SW 1271 (cell line): ENCODE measurements at places on chromosomes 6 and 20.

- no peak for DNase-seq
Measured at GRCh38 chr20:57508381-57508780, 16.6 kb downstream of the CTCFL start.

- no peak for DNase-seq
Measured at GRCh38 chr6:12577124-12577850, 139.3 kb upstream of the PHACTR1 start.

DNA sequence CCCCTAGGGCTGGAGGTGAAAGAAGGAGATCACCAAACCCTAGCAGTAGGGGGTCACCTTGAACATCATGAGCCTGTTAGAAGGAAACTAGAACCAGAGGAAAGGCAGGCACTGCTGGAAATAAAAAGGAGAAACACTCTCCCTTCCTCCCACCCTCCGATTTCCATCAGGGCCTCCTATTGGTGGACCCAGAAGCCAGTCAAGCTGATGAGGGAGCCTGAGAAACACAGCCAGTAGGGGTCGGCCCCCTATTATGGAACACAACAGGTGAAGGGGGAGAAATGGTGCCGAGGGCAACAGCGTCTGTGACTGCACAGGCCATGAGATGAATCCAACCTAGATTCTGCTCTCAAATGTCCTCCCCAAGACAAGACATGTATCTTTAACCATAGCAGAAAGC lies 156.1 kb upstream of the LRFN2 start:
- DNase-seq: no peak

- no peak for DNase-seq
Measured at GRCh38 chr6:115969207-115969929, 91.3 kb downstream of the FRK start.

GRCh38 chr6:51502996-51503395 lies 584.4 kb downstream of the PKHD1 start:
- DNase-seq: no peak

- DNase-seq: peak; percentile 13
Measured at GRCh38 chr6:49453221-49453620, 9.8 kb downstream of the MMUT start.

DNA sequence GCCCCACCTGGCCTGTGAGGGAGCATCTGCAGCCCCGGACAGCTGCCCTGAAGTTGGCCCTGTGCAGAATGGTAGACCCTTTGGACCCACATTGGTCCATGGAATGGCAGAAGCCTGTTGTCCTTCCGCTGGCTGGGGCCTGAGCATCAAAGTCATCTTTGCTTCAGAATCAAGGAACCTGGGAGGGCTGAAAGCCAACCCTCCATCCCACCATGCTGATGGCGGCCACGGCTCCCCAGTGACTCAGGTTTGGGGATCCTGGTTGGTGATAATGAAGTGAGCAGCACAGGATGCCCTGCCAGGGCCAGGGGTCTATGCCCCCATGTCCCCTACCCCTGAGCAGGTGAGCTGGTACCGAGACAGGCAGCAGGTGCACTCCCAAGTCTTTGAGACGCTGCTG lies 52.8 kb downstream of the YTHDF1 start:
- no peak for DNase-seq

DNA sequence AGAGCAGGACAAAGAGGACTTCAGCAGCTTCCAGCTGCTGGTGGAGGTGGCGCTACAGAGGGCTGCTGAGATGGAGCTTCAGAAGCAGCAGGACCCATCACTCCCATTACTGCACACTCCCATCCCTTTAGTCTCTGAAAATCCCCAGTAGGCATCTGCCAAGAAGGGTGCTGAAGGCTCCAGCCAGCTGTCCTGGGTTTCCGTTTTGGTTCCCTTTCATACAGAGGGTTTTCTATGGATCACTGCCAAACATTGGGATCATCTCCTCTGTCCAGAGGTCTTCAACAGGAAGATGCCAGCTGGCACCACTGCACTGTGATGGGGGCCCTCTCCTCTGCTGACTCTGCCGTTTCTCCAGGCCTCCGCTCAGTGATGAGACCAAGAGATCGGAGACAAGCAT lies 14.3 kb upstream of the RAB5IF start:
- DNase-seq: no peak

DNA sequence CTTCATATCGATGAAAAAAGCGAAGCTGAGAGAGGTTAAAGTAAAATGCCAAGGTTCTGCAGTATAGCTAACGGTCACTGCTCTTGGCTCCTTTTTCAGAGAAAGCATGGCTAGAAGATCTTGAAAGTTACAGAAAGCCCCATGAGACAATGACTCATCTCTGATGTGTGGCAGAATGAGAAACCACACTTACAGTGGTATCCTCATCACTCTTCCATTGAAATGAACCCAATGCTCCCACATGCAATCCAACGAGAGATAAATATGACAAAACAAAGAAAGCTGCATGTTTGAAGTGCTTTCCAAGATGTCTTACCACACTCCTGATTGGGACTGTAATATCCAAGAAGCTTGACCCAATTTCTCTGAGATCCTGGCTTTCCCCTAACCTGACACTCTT lies 694.9 kb downstream of the PRKN start:
- DNase-seq: no peak

DNA sequence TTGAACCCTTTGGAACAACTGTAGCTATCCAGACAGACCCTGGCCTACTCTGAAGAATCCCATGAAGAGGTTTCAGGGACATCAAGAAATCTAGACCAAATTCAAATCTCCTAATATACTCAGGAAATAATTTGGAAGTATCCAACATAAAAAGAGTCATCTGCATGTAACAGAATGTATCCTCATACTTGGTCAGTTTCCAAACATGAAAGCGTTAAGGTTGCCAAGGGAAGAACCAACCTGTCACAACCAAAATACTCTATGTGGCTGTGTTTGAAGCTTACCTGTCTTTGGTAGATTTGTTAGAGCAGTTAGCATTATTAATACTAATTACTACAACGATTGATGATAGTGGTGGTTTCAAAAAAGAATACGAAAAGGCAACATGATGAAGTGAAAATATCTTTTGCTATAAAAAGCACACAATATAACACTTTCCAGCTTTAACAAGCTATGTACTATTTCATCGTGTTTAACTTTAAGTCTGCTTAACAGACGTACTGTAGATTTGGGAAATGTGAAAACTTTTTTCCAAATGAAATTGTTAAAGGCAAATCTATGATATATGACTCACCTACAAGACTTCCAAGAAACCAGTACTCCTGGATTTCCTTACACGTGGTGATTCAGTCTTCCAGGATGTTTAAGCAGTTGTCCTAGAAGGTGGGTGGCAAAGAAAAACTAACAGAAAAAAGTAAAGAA lies 46.6 kb upstream of the ENPP1 start:
- no peak for DNase-seq

DNA sequence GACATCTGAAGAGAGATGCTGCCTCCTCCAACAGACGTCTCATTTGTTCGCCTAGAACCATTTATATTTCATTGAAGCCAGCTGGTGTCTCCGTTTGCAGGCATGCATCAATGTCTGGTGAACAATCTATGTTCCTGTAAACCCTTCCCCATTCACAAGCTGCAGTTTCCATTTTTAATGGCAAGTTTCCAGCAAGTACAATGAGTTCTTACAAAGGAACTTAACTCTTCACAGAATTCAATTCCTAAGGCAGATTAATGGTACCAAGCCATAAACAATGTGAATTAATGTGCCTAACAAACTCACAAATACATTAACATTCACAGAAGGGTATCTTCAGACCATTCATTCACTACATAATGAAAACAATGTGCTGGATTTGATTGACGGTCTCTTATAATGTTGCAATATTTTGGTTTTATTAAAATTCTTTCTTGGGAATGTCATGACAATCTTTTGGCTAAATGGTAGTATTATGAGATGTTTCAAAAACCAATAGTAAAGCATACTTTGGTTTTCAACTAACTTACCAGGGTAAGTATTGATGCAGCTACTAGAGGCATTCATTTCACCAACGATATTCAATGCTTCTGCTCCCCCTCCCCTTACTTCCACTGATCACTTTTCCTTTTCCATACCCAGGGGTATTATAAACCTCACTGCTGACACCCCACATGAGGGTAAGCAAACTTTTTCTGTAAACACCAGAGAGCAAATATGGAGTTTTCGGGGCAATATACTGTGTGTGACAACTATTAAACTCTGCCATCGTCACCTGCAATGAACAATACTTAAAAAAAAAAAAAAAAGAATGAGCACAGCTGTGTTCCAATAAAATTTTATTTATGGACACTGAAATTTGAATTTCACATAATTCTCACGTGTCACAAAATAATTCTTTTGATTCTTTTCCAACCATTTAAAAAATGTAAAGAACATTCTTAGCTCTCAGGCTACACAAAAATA lies 4.2 kb downstream of the AKIRIN2 start:
- no peak for DNase-seq

- no peak for DNase-seq
Measured at GRCh38 chr20:31998246-31998645, 12.0 kb upstream of the CCM2L start.

DNA sequence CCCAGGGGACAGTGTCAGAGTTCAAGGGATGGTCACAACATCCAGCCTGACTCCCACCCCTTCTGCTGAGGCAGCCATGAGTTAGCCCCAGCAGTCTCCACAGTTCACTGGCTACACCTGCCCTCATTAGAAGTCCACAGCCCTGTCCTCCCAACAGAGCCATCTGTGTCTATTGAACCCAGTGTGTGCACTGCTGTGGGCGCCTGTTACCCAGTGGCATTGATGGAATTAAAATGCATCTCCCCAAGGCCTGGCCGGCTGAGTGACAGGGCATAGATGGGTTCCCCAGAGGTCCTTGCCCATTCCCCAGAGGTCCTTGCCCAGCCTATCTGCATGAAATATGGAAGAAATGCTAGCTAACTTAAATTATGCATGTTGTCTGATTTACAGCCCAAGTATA lies 73.3 kb downstream of the PCSK2 start:
- no peak for DNase-seq

GRCh38 chr6:3490625-3490980 lies 33.8 kb upstream of the SLC22A23 start:
- no peak for DNase-seq

DNA sequence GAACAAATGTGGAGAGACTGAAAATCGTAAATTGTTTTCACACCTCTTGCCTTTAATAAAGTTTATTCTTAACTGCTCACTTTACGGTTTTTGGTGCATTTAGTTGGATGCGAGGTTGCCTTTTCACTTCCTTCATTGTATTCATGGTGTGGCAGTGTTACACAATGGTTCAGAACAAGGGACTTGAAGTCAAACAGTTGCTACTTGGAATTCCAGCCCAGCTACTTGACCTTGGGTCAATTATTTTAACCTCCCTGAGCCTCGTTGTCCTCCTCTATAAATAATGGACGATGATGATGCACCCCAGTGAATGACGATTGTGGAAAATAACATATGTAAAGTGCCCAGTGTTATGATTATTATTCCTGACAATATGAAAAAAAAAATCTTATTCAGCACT lies 72.3 kb downstream of the CARMIL1 start:
- no peak for DNase-seq

- no peak for DNase-seq
Measured at GRCh38 chr6:1665214-1665613, 55.5 kb downstream of the FOXC1 start.

- no peak for DNase-seq
Measured at GRCh38 chr20:15342991-15343523, 1005.6 kb upstream of the FLRT3 start.

DNA sequence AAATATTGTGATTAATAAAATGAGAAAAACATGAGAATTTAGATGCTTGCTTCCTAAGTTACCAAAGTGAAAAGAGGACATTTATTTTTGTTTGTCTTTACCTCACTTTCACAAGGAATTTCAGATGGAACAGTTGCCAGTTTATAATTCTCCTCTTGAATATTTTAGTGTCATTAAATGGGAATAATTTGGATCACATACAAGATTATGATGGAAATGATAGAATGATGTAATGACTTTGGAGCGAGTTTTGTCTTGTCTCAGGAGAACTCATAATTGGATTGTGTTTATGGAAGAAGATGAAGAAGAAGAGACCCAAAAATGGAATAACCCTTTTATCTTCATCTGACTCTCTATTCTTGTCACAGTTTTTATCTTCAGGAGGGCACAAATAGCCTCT lies 172.9 kb upstream of the FLRT3 start:
- DNase-seq: no peak

DNA sequence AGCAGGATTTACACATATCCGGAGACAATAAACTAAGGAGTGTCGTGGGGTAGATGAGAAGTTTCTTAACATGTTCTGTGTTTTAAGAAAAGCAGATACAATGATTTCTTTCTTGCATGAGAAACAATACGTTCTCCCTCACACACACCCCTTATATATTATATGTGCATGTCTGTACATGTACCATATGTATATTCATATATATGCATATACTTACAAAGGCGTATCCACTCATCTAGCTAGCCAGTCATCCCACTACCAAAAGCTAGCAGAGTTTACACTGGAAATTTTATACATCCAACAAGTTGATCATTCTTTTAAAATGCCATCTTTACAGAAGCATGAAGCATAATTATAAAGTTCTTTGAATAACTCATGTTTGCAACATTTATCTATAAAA lies 14.9 kb downstream of the ARG1 start:
- DNase-seq: no peak

DNA sequence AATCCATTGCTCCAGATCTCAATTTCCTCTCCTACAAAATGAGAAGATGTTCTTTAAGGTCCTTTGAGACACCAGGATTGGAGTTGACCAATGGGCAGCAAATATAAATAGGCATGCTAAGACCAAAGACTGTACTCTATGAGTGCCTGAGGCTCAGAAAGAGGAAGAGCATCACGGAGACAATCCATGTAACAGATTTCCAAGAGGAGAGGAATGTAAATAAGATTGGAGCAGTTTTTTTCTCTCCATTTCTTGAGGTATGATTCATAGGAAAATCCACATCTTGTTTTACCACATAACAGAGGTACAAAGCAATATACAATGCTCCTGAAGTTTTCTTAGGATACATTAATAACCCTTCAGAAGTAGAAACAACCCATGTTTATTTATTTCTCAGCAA lies 109.8 kb downstream of the UBE3D start:
- DNase-seq: no peak

GRCh38 chr6:19578481-19578880 lies 258.7 kb upstream of the ID4 start:
- DNase-seq: no peak

GRCh38 chr6:151196555-151196954 lies 43.2 kb upstream of the AKAP12 start:
- no peak for DNase-seq

GRCh38 chr6:90458353-90459224 lies 128.3 kb downstream of the MAP3K7 start:
- no peak for DNase-seq
